ENCODE measurements at places on chromosomes 2 and 18.

- no peak for DNase-seq
Observed at GRCh38 chr18:57670046-57670445, 48.4 kb upstream of the NARS1 start.

DNA sequence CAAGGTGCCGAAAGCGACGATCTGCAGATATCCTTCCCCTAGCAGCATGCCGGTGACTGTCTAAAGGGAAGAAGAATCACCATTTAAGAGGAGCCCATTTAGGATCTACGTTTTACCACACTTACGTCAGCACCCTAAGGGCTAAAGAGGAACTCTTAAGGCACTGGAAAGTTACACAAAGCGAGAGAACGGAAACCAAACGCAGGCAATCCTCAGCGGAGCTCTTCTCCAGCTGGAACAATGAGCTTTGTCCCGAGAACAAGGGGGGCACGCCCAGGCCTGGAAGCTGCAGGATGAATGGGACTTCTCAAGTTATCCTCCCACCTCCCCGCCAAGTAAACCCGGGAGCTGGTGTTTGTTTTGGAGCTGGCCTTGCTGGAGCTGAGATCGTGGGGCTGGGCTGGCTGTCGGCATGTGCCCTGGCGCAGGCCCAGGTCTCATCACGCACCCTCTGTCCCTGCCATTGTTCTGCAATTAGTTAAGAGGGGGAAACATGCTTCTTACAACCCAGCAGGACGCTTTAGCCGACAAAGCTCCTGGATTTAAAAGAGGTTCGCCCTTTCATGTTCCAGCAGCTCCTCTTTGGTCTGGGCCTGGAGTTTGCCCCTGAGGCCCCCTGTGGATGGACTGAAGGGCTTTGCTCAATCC is 36.4 kb downstream of the PXDN start:
- DNase-seq: peak; percentile 66

- DNase-seq: peak; percentile 42
Observed at GRCh38 chr2:56191617-56192016, 7.8 kb downstream of the CCDC85A start.

DNA sequence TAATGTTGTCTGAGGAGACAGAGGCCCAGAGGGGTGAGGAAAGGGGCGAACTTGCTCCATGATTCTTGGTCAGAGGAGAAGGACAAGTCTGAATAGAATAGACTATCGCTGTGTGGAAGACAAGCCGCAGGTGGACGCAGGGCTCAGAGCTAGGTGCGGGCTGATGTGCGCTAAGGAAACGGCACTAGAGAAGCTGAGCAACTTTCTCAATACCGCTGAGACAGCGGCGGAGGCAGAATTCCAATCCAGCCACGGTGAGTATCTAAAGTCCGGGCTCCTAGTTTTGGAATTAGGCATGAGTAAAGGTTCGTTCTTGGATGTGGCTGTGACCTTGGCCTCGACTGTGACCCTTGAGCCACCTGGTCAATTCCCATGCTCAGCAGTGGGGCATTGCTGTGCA is 47.8 kb downstream of the CAPN13 start:
- DNase-seq: no peak

DNA sequence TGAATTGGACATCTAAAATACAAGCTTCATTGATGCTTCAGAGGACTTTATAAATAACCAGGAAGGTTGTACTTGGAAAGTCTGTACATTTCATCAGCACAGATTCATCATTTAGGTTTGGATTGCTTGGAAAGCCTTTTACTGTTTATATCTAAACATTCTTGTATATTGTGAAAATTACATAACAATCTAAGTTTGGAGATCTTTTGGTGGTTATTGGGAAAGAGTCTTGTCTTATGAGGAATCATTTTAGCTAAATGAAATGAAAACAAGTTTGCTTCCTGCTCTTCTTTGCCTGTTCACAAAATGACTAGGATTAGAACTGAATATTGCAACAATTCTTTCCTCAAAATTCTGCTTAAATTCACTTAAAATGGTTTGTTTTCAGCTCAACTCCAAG is 79.3 kb downstream of the ABI2 start:
- no peak for DNase-seq

GRCh38 chr2:143545949-143546255 is 416.7 kb downstream of the ARHGAP15 start:
- no peak for DNase-seq
